ENCODE measurements at places on chromosomes 12 and 14.

DNA sequence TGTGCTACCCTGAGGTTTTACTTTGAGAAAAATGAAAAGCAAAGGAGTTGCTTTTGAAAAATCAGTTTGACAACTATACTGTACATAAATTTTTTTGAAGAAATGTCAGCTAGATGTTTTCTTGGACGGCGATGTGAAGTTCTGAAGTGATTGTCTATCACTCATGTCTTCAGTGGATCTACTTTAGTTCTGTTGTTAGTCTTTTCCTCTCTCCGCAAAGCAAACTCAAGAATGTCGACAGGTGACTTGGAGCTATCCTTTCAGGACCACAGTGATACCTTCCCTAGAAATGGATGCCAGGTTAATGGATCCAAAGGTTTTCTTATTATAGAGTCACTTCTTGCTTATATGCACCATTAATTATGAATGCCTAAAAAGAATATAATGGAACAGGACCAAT lies 1.2 kb downstream of the PTPRO start:
- no peak for DNase-seq

DNA sequence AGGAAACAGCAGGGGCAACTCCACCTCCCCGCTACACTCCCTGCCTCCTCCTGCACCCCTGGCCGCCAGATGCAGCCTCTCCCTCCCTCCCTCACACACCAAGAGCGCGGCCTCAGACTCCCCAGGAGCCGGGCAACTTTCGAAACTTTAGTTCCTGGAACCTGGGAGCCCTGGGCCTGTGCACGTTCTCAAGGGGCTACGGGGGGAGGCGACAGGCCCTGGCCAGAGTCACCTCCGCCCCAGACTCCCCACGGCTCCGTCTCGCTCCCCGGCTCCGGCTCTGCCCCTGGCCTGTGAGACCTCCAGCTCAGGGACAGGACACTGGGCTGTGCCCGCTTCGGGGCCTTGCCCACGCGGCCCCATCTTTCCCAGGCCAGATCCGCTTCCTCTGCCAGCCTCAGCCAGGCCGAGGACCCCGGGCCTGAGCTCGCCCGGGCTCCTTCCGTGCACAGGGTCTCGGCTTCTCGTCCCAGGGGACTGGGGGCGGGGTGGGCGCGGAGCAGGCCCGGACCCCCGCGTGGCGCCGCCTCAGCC lies 5.5 kb downstream of the AMN start:
- no peak for DNase-seq

GRCh38 chr14:76936483-76936882 lies 92.0 kb downstream of the IRF2BPL start:
- no peak for DNase-seq

DNA sequence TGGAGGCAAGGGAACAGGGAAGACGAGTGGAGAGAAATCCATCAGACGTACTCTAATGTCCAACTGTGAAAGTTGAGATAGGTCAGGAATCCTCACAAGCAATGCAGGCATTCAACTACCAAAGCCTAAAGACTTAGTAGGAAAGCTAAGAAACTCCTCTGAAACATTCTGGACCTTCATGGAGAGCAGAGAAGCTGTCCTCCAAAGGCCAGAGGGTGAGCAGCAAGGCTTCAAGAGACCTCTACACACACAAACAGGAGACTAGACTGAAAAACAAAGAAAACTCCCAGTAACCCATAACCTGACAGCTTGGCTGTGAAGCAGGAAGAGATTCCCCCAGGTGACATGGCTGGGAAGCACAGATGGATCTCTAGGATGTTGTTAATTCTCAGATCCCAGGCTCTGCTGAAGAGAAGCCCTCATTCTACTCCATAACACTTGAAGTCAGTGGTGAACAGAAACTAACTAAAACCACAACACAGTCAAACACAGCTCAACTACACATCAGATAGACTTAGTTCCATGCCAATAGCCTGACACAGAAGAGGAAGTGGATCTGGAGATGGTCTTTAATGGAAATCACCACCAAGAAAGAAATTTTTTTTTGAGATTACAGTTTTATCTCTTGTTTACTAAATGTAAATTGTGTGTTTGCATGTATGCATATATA lies 23.2 kb upstream of the LYZ start:
- DNase-seq = no peak

DNA sequence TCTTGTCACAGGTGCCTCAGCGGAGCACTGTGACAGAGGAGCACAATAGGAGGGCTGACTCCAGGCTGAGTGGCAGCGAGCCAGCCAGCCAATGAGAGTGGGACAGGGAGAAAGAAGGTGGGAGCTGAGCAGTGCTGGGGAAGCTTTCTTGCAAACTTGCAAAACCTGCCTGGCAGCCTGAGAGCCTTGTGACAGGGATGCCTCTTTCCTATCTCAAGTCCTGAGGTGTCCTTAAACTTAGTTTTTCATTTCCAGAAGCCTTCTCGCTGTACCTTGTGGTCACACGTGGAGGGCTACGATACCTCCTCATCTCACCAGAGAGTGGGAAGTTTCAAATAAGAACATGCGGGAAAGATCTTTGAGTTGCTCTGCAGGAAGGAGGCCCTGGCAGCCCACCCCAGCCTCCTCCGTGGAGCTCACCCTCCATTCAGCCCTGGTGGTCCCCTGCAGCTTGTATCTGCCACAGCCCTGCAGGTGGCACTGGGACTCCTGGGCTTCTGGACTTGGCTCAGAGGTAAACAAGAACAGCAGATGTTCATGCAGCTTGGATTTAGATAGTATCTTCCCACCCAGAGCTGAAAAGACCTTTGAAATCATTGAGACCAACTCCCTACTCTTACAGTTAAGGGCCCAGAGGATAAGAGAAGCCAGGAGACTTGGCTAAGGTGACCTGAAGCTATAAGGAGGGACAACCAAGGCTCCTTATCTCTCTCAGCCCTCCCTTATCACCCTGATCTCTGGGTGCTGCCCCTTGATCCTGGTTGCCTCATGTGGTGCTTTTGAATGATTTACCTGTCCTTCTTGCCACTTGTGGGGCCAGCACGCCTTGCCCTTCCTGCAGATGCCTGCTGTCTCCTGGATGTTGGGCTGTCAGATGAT lies 153.5 kb upstream of the MAX start:
- no peak for DNase-seq

DNA sequence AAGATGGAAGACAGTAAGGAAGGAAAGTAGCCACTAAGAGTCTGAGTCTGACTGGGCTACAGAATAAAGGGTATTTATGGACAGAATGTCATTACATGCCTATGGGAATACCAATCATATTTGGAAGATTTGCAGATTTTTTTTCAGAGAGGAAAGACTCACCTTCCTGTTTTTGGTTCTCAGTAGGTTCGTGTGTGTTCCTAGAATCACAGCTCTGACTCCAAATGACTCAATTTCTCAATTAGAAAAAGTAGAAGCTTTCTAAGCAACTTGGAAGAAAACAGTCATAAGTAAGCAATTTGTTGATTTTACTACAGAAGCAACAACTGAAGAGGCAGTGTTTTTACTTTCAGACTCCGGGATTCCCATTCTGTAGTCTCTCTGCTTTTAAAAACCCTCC lies 15.4 kb upstream of the PAPLN start:
- no peak for DNase-seq

DNA sequence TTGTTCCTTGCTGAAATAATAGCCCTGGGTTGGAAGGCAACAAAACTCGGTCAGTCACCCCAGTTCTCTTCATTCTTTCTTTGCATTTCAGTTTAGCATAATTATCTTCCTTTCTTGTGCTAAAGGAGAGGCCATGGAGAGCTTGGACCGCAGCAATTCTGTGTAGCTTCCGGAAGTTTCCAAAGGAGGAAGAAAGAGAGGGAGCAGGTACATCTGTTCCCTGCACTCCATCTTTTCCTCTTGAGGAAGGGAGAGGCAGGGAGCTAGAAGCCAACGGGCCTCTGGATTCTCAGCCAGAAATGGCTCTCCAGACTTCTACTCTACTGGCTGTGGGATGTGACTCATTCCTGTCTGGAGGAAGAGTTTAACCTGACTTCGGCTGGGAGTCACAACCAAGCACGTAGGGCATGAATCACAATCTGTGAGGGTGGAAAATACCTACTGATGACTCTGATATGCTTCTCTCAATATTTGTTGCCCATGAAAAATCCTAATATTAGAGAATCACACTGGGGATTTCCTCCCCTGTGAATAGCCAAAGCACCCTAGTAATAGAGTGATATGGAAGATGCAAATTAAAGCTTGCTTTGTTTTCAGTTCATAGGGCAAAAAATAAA lies 17.0 kb downstream of the ANO6 start:
- DNase-seq = peak; percentile 19

- no peak for DNase-seq
Observed at GRCh38 chr14:40204441-40205175, 772.4 kb upstream of the FBXO33 start.

- DNase-seq = peak; percentile 65
Observed at GRCh38 chr12:27383429-27384260, 51.0 kb downstream of the BMAL2 start.

DNA sequence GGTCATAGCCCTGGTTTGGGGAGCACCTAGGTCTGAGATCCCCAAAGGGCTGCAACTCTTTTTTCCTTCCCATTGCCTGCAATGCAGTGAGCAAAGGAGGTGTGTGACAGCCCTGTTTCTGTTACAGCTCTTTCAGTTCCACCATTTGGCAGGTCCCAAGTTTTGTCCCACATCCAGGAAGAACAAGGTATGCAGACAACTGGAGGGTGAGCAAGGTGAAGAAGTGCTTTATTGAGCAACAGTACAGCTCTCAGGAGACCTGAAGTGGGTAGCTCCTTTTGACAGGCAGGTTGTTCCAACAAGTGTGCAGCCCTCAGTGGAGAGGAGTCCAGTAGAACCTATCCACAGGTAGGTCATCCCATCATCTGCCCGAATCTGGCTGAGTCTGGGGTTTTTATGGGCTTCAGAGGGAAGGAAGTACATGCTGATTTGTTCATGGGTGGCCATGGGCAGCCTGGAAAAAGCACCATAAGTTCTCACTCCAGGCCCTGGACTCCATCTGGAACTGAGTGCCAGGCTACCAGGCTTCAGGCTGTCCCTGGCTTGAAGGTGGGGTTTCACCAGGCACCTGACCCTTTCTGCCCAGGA lies 62.8 kb upstream of the NAV3 start:
- no peak for DNase-seq
